ENCODE measurements at places on chromosomes 7 and 10. TPM values are rescaled to one million over a fixed set of nuclear protein-coding genes. Genes with fewer than 3 reads are reported as not detected.

SPDYE9 gene
- total RNA-seq: not detected

SPDYE2 gene
- 0.64 TPM for total RNA-seq

HABP2 gene
- not detected for total RNA-seq

NAT16 gene
- not detected for total RNA-seq

XPNPEP1 gene
- 112 TPM for total RNA-seq

OR2A5 gene
- total RNA-seq: not detected

SMKR1 gene
- not detected for total RNA-seq

EMX2 gene
- 9.7 TPM for total RNA-seq

CHST15 gene
- total RNA-seq: 20.6 TPM

GAD2 gene
- not detected for total RNA-seq
